ENCODE measurements at places on chromosomes 3 and 15.

- no peak for DNase-seq
Observed at GRCh38 chr3:30435861-30436331, 170.5 kb upstream of the TGFBR2 start.

DNA sequence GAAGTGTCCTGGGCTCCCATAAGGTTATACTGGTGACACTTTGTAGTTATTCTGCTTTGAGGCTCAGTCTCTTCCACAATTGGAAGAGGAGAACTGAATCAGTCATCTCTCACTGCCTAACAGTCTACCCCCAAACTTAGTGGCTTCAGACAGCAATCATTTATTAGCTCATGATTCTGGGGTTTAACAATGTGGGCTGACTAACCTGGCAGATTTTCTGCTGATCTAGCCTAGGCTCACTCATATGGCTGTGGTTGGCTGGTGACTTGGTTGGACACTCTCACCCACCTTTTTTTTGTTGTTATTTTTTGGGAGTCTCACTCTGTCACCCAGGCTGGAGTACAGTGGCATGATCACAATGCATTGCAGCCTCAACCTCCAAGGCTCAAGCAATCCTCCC lies 7.1 kb downstream of the GPD1L start:
- no peak for DNase-seq

GRCh38 chr3:77967621-77968020 lies 927.7 kb downstream of the ROBO2 start:
- DNase-seq, result no peak

GRCh38 chr3:126715432-126715831 lies 11.4 kb downstream of the CHCHD6 start:
- DNase-seq, result no peak

- no peak for DNase-seq
Observed at GRCh38 chr3:130576375-130577266, 59.6 kb downstream of the COL6A6 start.

DNA sequence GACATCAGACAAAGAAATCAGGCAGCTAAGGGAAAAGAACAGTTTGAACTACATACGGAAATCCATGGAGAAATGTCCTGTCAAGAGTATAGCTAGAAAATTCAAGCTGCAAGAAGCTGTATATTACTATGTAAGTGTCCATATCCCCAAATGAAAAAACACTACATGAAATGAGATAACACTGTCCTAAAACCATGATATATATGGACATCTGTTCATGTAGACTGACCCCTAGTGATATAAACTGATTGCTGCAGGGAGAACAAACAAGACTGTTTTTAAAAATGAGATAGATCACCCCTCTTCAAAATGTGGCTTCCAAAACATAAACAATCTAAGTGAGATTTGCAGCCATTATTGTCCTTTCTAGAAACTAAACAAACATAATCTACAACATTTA lies 985.6 kb downstream of the EPHA3 start:
- no peak for DNase-seq

DNA sequence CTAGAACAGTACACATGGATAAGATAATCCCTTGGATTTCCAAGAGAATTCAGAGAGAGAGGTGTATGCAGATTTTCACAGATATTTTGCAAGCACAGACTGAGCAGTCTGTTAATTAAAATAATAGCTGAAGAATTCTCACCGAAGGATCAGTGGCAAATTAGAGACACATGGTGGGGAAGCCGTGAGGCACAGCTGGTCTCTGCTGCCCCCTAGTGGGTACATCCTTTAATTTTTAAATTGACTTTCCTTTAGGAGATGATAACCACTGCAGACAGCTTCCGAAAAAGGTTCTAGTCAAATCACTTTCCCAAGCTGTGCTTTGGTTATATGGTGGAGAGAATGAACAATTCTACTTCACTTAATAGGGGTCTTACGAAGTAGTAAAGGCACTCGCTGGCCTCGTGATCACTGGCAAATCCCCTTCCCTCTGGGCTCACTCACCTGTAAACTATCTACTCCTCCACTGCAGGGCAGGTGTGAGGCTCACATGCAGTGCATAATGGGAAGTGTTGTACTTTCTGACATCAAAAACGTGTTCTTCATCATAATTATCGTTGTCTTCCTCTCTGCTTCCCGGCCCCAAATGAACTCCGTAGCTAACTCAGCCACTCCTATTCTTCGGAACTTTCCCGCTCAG lies 19.5 kb downstream of the MESD start:
- DNase-seq, result peak; percentile 23

GRCh38 chr3:31680072-31680870 lies 147.5 kb downstream of the STT3B start:
- no peak for DNase-seq

GRCh38 chr3:139506766-139507165 lies 30.4 kb upstream of the RBP2 start:
- no peak for DNase-seq

- no peak for DNase-seq
Observed at GRCh38 chr15:36653851-36654250, 74.4 kb downstream of the CDIN1 start.

GRCh38 chr3:15348246-15348645 lies 15.9 kb upstream of the SH3BP5 start:
- DNase-seq, result no peak

Measured in stimulated activated CD4-positive, alpha-beta T cell treated with anti-CD3 and anti-CD28 coated beads, Interleukin-1b, Interleukin-23, amount 100 ng/mL, for 1 hour (primary cell).